HTR-8/SVneo (cell line): ENCODE measurements at places on chromosomes 13 and 19.

DNA sequence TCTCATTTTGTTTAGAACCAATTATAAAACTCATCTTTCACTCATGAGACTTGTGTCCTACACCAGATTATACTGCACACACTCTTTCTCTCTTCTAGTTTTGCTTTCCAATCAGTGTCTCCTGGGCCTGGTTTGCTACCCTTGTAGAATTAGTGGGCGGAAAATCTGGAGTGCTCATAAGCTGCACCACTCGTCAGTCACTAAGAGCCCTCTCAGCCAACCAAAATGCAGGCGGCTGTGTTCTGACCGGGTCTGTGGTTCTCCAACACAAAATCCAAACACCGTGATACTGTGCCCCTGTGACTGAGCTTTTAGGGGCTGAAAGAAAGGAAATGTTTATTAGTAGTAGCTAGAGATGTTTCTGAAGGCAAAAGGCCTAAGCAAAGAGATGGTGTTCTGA is 83.7 kb upstream of the OBI1 start:
- DNase-seq = no peak

DNA sequence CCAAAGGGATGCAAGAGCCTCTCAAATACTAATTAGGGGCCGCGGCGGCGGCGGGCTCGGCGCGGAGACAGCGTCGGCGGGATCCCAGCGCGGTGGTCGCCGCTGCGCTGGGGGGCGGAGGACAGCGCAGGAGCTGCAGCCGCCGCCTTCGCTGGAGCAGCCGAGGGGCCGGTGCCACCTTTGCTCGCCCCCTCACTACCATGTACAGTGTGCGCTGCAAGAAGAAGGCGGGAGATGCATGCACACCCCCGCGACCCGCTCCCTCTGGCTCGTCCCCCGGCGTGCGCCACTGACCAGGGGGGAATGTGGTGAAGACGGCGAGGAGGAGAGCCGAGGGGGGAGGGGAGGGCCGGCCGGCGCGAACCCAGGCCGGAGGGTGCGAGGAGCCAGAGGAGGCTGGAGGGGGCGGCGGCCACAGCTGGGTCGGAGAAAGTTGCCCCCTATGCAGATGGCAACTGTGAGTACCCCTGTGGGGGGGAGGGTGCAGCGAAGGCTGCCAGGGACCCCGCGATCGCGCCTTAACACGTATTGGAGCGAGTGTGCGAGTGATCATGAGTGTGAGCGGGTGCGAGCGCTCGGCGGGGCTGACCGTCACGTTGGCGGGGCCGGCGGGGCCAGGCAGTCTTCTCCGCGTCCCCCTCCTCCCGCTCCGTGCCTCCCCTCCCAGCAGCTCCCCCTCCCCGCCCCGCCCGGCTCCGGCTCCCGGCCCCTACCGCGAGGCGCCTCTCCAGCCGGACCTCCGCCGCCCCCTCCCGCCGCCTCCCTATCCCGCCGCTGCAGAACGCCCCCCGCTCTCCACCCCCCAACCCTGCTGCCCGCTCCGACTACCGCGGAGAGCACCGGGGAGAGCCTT is 808 bp downstream of the SLITRK5 start:
- no peak for DNase-seq

DNA sequence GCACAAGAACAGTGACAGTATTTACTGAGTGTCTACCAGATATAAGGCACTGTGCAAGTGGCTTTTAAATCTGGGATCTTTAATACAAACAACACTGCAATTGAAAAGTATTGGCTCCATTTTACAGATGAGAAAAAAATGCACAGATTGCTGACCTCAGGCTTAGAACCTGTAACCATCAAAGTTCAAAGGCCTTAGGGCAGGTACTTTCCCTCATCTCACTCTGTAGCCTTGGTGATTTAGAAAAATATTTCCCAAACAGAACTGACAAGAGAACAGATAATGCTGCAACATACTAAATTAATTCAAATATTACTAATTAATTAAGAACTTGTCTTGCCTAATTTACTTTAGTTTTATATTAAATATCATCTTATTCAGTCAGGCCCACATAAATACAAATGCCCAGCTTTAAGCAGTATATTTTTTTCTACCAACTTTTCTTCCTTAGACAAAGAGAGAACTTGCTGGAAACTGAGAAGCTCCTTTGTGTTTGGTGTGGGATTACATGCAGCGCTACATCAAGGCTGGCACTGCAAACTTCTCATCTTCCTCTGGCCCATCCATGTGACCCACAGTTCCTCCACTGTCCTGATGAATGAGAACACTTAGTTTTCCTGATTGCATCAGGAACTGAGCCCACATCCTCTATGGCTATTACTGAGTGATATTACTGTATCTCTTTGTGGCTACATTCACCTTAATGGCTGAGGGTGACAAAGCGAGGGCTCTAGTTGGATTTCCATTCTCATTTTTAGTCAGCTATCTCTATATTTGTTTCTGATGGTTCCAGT is 302.1 kb downstream of the ENOX1 start:
- no peak for DNase-seq

GRCh38 chr13:48505597-48506091 is 27.2 kb downstream of the RCBTB2 start:
- DNase-seq = no peak

DNA sequence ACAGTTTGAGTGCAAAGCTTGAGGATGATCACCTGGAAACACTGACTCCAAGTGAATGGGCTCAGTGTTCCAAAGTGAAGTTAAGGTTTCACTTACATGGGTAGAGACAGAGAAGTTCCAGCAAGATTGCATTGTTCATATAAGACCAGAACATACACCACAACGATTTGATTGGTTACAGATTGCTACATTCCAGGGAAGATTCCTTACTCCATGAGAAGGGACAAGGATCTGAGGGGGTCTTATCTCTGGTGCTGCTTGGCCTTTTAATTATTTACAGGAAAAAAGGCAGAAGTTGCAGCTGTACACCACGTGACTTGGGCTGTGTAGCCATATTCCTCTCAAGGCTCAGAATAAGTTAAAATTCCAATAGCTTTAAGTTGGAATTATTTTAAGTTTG is 12.3 kb downstream of the WDFY2 start:
- no peak for DNase-seq

- no peak for DNase-seq
Observed at GRCh38 chr13:80265348-80265747, 75.6 kb downstream of the SPRY2 start.

DNA sequence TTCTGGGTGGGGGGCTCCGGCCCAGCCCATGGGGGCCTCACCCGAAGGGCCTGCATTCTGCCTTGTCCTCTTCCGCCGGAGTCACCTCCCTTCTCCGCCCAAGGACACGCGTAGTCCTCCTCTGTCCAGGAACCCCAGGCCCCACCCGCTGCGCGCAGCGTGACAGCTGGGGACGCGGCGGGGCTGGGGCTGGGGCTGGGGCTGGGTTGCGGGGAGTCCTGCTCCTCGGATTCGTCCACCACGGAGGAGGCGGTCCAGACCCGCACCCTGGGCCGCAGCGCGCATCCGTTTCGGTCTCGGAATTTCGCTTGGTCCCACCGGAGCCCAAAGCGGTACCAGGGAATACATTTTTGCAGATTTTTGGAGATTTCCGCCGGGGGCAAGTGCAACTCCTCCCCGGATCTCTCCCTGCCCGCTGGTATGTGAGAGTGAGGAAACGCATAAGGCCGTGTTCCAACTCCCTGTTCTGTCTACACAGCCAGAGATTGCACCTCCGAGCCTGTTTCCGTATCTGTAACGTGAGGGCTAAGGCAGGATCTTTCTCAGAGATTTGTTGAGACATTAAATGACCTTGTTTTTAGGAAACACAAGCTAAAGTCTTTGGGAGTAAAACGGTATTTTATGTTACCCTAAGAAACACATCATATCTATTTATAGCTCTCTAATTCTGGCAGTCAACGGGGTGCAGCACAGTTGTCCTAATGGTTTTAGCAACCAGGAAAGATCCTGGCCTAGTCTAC is at the start of gene COX7A1:
Gene COX7A1, minus strand, starts transcription at position 96 of the 740 bp plus-strand sequence. Its CDS starts 40 bp downstream, at position 56.
- no peak for DNase-seq

GRCh38 chr19:3392480-3392879 is 26.1 kb downstream of the NFIC start:
- no peak for DNase-seq

DNA sequence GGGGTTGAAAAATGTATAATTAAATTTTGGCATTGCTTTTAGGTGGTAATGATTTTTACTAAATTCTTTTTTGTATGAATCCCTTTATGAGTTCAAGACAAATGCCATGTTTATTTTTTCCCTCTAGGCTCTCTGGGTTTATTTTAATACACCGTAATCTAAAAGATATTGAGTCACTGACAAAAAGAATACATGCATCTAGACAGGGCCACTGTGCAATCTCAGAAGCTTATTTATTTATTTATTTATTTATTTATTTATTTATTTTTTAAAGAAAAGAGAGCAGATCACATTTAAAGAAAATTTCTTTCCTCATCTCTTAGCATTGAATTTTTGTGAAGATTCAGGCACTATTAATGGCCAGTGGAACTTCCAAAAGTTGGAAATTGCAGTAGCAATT is 283.9 kb upstream of the SLC10A2 start:
- DNase-seq = no peak

DNA sequence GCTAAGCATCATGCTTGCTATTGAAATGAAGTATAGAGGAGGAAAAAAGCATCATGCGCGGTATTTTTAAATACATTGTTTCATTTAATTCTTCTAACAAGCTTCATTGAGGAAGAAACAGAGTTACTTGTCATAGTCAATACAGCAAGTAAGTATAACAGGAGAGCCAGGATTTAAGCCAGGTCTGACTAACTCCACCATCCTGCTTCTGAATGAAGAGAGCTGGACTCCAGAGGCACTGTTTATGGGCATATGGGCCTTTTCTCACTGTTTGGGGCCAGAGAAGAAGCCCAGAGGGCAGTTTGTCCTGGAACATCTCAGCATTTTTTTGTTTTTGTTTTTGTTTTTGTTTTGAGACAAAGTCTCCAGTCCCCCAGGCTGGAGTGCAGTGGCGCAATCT is 7.9 kb downstream of the SAMD4B start:
- no peak for DNase-seq

GRCh38 chr19:34232566-34233481 is 21.5 kb upstream of the GARRE1 start:
- peak; percentile 68 for DNase-seq

DNA sequence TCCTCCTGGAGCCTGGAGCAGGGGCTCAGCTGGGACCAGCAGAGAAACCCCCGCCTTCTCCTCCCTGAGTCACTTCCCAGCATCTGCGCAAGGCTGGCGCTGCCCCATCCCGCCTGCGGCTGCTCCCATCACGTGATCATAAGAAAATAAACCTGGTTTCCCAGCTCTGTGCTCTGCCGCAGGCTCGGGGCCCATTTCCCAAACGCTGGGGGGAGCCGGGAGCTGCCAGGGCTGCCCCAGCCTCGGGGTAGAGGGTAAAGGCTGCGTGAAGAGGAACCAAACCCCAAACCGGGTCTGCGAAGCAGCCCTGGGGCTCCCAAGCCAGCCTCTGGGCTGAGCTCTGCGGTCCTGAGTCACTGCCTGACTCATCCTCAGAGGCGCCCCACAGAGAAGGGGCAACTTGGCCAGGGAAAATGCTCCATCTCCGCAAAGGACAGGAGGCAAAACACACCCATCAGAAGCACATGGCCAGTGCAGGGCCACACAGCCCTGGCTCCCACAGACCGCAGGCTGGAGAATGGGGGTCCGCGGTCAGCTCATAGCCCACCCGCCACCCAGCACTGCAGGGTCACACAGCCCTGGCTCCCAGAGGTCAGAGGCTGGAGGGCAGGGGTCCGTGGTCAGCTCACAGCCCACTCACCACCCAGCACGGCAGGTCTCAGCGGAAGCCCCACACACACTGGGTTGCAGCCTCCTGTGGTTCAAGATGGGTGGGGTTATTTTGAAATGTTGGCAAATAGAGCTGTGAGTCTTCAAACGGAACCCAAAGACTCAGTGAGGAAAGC is 67.1 kb downstream of the RASA3 start:
- DNase-seq = peak; percentile 83

GRCh38 chr19:30546332-30546731 is 174.1 kb downstream of the ZNF536 start:
- DNase-seq = no peak

GRCh38 chr19:16654140-16654539 is 5.8 kb downstream of the SMIM7 start:
- DNase-seq = no peak

- DNase-seq = no peak
Observed at GRCh38 chr13:110758195-110758805, 44.8 kb downstream of the ING1 start.

- peak; percentile 92 for DNase-seq
Observed at GRCh38 chr13:110869805-110870706, 44.8 kb downstream of the ANKRD10 start.

- DNase-seq = no peak
Observed at GRCh38 chr19:4830768-4831265, 695 bp downstream of the TICAM1 start.

- DNase-seq = no peak
Observed at GRCh38 chr19:55068950-55069864, 6.3 kb upstream of the RDH13 start.

DNA sequence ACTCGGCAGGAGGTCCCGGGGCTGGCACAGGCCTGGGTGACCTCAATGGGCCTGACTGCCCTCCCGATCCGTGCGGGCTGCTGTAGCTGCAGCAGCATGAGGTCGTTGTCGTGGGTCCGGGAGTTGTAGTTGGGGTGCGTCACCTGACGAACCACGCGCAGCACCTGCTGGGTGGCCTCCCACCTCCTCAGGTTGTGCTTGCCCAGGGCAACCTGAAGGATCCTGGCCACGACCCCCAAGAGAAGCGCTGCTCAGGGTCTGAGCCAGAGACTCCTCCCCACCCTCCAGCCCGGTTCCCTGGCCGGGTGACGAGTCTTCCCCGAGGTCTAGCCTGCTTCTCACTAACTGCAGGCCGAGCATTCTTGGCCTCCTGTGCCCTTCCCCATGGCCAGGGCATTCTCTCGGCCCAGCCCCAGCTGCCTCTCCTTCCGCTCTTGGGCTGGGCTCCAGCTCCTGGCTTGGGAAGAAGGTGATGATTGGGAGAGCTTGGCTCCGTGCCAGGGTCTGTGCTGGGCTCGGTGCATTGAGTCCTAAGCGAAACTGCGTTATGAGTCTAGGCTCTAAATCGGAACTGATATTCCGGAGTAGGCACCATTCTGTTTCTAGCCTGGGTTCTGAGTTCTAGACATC is 3.1 kb downstream of the KLK14 start:
- no peak for DNase-seq

DNA sequence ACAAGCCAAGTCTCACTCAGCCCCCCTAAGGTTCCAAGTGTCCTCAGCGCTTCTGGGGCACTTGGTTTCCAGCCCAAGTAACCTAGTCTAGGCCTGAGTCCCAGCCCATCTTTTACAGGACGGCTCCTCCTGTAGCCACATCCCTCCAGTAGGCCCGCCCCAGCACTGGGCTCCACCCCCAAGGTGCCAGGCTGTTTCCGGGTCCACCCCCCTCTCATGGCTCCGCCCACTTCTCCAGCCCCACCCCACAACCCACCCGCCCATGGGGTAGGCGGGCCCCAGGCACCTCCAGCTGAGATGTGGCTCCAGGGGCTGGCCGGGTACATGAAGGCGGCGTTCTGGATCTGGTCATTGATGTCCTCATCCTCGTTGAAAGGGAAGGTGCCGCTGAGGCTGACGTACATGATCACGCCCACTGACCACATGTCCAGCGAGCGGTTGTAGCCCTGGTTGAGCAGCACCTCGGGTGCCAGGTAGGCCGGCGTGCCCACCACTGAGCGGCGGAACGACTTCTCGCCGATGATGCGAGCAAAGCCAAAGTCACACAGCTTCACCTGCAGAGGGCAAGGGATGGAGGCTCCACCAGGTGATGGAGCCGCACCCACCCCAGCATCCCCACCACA is 17.2 kb upstream of the DACT3 start:
- no peak for DNase-seq
